Activated CD8-positive, alpha-beta memory T cell treated with anti-CD3 and anti-CD28 coated beads, Interleukin-2, amount 10 ng/mL, durations not matched to agents 7 days and 5 days (primary cell): ENCODE measurements at places on chromosomes 11 and 22. TPM values are rescaled to one million over a fixed set of nuclear protein-coding genes. Genes with fewer than 3 reads are reported as not detected.

DNA sequence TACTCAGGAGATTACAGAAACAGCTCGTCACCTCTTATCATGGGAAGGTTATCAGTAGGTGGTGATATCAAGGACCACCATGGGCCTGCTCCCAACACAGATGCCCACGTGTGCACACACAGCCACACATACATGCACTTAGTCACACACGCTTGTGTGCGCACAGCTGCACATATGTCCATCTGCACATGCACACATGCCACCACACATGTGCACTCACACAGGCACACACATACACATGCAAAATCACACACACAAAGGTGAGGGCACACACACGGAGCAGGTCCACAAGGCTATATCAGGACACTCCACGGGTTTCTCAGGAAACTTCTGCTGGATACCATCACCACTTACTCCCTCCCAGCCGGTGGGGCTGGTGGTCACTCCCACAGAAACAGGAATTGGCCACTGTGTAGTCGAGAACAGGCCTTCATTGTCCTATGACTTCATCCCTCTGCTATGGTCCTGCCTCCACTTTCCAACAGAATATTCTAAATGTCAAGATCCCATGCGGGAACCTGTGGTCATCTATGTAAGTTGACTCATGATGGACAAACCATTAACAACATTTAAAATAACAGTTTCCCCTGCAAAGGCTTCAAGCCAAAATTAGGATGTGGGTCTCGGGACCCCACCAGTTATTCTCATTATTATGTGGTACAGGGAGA lies 2.2 kb downstream of the C11orf24 start:
- H3K27me3 ChIP-seq, result no peaks in the 10 kb centered on the region
- DNase-seq, result no peak
- H3K4me3 ChIP-seq, result no peak overlapping the region
- peaks cover 16% of the 10 kb centered on the region for H3K36me3 ChIP-seq

DNA sequence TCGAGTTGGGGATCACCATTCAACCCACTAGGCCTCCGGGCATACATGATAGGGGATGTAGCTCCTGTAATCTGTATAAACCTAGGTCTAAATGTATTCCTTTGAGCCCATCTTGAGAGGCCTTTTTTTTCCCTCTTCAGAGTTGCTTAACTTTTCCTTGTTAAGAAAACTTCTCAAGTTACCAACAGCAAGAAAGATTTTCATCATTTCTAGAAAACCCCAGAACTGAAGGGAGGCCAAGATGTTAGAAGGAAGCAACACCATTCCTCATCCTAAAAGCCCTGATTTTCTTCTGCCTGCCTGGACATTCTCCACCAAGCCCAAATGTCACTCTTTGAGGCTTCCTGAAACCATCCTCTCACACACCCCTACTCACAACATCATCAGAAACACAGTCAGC lies 79.4 kb downstream of the TMPRSS5 start:
- no peak overlapping the region for H3K27ac ChIP-seq
- H3K4me3 ChIP-seq, result no peak overlapping the region
- H3K36me3 ChIP-seq, result peaks cover 1% of the 10 kb centered on the region
- DNase-seq, result no peak
- peaks cover 67% of the 10 kb centered on the region for H3K27me3 ChIP-seq

DNA sequence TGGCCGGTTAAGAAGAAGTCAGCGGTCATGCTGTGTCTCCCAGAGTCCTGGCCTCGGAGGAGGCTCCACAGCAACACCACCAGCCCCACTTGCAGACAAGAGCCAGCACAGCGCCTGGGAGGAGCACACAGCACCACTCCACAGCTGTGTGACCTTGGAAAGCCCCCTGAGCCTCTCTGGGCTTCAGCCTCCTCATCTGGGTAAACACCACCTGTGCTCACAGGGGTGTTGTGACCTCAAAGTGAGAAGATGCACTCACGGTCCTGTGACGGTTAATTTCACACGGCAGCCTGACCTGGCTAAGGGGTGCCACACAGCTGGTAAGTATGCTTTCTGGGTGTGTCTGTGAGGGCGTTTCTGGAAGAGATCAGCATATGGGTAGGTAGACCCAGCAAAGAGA lies 54.7 kb downstream of the PHF21B start:
- no peaks in the 10 kb centered on the region for H3K4me1 ChIP-seq
- H3K36me3 ChIP-seq, result no peaks in the 10 kb centered on the region
- no peak overlapping the region for H3K4me3 ChIP-seq
- peaks cover 9% of the 10 kb centered on the region for H3K27me3 ChIP-seq
- no peak overlapping the region for H3K27ac ChIP-seq

DNA sequence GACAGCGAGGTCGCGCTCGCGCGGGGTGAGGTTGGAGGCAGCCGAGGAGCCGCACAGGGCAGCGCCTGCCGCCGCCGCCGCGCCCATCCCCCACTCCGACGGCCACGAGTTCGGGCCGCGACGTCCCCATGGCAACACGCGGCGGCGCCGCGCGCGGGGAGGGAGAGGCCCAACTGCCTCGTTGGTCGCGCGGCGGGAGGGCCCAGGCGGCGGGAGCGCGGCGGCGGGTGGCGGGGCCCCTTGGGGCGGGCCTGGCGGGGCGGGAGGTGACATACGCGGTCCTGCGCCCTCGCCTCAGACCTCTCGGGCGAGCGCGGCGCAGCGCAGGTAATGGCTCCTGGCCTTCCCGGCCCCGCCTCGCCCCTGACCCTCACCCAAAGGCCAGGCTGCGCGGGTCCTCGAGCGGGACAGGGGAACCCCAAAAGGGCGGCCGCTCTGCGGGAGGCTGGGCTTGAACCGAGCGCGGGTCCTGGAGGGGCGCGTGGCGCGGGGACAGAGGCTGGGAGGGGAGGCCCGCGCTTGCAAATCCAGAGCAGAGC lies at the start of gene DEUP1:
Gene DEUP1, plus strand, starts transcription at position 297 of the 539 bp plus-strand sequence. CDS start 1,518 bp downstream, outside the sequence.
- H3K4me1 ChIP-seq, result peaks cover 5% of the 10 kb centered on the region
- peaks cover 40% of the 10 kb centered on the region for H3K27me3 ChIP-seq
- H3K27ac ChIP-seq, result no peak within 1 kb of the TSS
- no peak for DNase-seq

DNA sequence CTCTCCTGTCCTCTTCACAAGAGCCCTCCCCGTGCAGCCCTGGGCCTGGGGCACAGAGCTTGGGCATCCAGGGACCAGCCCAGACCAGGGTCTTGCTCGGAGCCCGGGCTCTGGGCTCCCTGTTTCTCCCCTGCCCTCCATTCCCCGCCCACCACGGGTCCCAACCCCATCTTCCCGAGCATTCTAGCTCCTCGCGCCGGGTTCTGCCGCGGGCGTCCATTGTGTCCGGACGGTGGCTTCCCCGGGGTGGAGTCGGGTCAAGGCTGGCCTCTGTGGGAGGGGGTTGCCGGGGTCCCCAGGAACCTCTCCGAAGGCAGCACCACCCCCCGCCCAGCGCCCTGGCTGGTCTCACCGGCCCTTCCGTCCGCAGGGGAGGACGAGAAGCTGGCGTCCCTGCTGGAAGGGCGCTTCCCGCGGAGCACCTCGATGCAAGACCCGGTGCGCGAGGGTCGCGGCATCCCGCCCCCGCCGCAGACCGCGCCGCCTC lies 18.1 kb upstream of the ACR start:
- H3K27me3 ChIP-seq, result peaks cover 6% of the 10 kb centered on the region
- H3K27ac ChIP-seq, result no peak overlapping the region
- H3K36me3 ChIP-seq, result no peaks in the 10 kb centered on the region
- no peaks in the 10 kb centered on the region for H3K4me1 ChIP-seq

DNA sequence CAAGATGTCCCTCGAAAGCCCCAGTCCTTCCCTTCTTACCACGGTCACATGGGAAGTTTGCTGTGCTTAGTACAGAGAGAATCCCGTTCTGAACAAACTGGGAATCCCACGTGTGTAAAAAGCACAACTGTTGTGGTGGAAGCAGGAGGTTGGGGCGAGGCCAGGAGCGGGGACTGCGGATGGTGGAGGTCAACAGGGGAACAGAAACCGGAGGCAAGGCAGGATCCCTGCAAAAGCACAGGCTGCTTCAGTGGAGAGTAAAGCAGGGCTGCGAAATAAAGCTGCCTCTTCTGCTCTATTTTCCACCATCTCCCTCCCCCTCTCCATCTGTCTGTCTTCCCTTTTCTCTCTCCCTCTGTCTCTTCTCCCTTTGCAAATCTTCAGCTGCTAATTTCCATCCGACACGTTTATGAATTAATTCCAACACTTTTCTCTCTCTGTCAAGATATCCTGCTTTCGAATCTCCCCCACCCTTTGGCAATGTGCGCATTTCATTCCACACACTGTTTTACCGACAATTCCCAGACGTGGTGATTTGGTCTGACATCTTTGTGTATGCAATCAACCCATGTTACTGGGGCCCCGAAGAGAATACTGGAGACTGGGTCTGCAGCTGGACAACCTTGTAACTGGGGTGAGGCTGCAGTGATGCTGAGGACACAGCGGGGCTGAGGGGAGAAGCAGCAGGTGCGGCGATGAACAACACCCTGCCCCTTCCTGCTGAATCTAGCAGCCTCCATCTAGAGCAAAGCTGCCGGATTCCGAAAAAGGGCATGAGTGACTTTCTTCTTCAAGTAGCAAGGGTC lies 571.8 kb downstream of the OPCML start:
- no peak overlapping the region for H3K4me3 ChIP-seq
- no peak overlapping the region for H3K27ac ChIP-seq
- H3K27me3 ChIP-seq, result no peaks in the 10 kb centered on the region
- H3K4me1 ChIP-seq, result no peaks in the 10 kb centered on the region
- H3K36me3 ChIP-seq, result no peaks in the 10 kb centered on the region
- DNase-seq, result no peak

DNA sequence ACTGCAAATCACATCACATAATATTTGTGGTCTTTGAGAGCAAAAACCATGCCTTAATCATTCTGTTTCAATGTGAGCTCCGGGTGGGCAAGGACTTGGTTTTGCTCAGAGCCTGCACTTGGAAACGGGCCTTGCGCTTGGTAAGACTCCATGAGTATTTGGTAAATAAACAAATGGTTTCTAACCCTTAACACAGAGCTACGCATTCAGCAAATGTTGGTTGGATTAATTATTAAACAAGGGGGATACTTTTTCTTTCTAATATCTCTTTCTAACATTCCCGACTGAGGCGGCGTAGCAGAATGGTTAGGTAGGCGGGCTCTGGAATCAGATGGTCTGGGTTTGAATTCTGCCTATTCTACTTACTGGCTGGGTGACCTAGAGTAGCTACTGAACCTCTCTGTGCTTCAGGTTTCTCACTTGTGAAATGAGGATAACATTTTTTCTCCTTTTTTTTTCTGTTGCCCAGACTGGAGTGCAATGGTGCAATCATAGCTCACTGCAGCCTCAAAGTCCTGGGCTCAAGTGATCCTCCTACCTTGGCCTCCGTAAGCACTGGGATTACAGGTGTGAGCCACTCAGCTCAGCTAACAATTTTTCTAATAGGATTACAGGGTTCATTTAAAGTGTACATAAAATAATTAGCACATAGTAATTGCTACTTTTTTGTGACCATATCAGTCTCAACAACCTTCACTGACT lies 3.4 kb upstream of the FAM83F start:
- peaks cover 5% of the 10 kb centered on the region for H3K4me1 ChIP-seq
- no peaks in the 10 kb centered on the region for H3K36me3 ChIP-seq
- H3K4me3 ChIP-seq, result no peak overlapping the region

- H3K4me3 ChIP-seq, result no peak overlapping the region
- no peaks in the 10 kb centered on the region for H3K27me3 ChIP-seq
- no peak for DNase-seq
- H3K27ac ChIP-seq, result no peak overlapping the region
Measured at GRCh38 chr11:95193541-95193940, 37.5 kb downstream of the SESN3 start.

DNA sequence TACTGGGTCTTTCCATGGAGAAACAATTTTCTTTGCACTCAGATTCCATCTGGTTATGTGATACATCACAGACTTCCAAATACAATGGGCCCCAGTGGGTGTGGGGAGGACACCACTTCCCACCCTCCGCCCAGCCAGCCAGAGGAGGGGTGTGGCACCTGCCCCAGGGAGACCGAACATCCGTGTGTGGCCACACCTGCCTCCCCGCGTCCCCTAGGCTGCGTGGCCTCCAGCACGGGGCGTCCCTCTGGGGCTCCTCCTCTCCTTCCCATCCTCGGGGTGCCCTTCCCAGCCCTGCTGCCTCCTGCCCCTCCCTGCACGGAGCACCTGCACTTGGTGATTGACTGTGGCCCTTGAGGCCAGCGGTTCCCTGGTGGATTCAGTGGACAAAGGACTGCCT lies 49.1 kb downstream of the CERK start:
- no peaks in the 10 kb centered on the region for H3K27me3 ChIP-seq
- peaks cover 4% of the 10 kb centered on the region for H3K4me1 ChIP-seq
- H3K4me3 ChIP-seq, result no peak overlapping the region

DNA sequence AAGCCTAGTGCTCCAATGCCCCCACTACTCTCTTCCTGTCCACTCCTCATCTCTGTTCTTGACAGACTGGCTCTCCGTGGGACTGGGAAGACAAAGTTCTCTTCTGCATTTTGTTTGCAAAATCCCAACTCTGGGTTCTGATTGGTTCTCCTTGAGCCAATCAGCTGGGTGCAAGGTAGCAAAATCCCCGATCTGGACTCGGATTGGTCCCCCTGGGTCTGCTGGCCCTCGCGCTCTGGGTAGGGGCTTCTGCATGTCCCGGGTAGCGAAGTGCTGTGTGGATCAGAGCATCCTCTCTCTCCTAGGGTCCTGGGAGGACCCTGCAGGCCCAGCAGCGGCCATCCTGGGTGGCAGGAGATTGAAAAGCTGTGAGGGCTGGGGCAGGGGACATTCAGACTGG lies 22.3 kb upstream of the A4GALT start:
- DNase-seq, result no peak
- H3K27me3 ChIP-seq, result peaks cover 2% of the 10 kb centered on the region
- H3K4me1 ChIP-seq, result no peaks in the 10 kb centered on the region

GRCh38 chr22:19728836-19729235 lies 5.5 kb downstream of the GP1BB start:
- no peak overlapping the region for H3K27ac ChIP-seq
- H3K36me3 ChIP-seq, result no peaks in the 10 kb centered on the region
- H3K27me3 ChIP-seq, result peaks cover 15% of the 10 kb centered on the region
- peaks cover 10% of the 10 kb centered on the region for H3K4me1 ChIP-seq

DNA sequence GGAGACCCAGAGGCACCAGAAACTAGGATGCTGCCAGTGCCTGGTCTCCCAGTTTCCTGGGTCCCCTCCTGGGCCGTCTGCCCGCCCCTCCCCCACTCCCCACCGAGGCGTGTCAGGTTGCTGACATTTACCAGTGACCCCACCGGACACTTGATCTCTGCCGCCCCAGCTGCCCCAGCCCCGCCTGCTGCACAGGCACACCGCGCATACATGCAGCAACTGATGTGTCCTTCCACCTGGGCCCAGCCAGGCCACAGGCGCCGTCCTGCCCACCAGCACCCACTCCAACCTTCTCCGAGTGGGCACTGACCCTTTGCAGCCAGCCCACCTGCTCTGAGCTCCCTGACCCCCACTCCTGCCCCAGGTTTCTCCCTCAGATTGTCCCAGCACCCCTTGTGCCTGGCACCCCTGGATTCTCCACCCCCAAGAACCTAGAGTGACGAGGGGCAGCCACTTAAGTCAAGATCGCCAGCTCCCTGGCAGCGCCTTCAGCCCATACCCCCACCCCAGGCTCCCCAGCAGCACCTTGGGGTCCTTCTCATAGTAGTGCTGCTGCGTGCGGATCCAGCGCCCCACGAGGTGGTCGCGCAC lies 548 bp downstream of the PYGM start:
- no peak for DNase-seq
- H3K4me1 ChIP-seq, result peaks cover 44% of the 10 kb centered on the region
- no peak overlapping the region for H3K4me3 ChIP-seq
- H3K36me3 ChIP-seq, result peaks cover 13% of the 10 kb centered on the region

GRCh38 chr22:35686298-35686697 lies 31.4 kb upstream of the APOL5 start:
- no peak overlapping the region for H3K27ac ChIP-seq
- H3K27me3 ChIP-seq, result peaks cover 7% of the 10 kb centered on the region
- H3K4me1 ChIP-seq, result no peaks in the 10 kb centered on the region
- H3K36me3 ChIP-seq, result peaks cover 5% of the 10 kb centered on the region
- DNase-seq, result no peak
- H3K4me3 ChIP-seq, result no peak overlapping the region

FADS2 gene
- total RNA-seq, result 184 TPM
